Smooth muscle cell of bladder (primary cell): ENCODE measurements at places on chromosomes 7 and 10. TPM values are rescaled to one million over a fixed set of nuclear protein-coding genes. Genes with fewer than 3 reads are reported as not detected.

The SHH gene
- total RNA-seq = not detected in 2 replicates

The FAM25C gene
- not detected in 2 replicates for total RNA-seq

The A1CF gene
- not detected in 2 replicates for total RNA-seq

The TYW1B gene
- total RNA-seq = 1.3 and 5.1 TPM in 2 replicates

The OR6V1 gene
- total RNA-seq = not detected in 2 replicates

The PFKP gene
- 123 and 222 TPM in 2 replicates for total RNA-seq

The DNAJB9 gene
- 38.5 and 58.1 TPM in 2 replicates for total RNA-seq

The DDX21 gene
- 49.2 and 66.1 TPM in 2 replicates for total RNA-seq

The HOXA6 gene
- total RNA-seq = 3.4 and 4.4 TPM in 2 replicates

The CYP17A1 gene
- not detected in 2 replicates for total RNA-seq
